Activated gamma-delta T cell (primary cell): ENCODE measurements at places on chromosomes 12 and 14.

GRCh38 chr12:43147878-43148277, 404.1 kb downstream of the ADAMTS20 start:
- no peak for DNase-seq

DNA sequence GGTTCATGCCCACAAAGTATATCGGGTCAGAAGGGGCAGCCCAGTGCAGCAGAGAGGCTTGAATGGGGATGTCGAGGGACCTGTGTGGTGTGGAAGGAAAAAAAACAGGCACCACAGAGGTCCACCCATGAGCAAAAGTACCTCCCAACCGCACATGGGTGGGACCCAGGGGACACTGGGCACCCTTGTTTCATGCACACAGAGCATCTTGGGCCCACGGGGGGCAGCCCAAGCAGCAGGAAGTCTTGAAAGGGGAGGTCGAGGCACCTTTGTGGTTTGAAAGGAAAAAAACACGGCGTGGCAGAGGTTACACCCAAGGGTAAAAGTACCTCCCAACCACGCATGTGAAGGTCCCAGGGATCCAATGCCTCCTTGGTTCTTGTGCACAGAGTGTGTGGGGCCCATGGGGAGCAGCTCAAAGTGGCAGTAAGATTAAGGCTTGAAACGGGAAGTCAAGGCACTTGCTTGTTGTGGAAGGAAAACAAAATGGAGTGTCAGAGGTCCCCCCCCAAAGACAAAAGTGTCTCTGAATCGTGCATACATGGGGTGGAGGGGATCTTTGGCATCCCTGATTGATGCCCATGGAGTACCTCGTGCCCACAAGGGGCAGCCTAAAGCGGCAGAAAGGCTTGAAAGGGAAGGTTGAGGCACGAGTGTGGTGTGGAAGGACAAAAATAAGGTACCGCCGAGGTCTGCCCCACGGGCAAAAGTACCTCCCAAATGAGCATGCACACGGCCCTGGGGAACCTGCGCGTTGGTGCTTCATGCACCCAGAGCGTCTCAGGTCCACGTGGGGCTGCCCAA, 575.5 kb downstream of the ALG10 start:
- no peak for DNase-seq

DNA sequence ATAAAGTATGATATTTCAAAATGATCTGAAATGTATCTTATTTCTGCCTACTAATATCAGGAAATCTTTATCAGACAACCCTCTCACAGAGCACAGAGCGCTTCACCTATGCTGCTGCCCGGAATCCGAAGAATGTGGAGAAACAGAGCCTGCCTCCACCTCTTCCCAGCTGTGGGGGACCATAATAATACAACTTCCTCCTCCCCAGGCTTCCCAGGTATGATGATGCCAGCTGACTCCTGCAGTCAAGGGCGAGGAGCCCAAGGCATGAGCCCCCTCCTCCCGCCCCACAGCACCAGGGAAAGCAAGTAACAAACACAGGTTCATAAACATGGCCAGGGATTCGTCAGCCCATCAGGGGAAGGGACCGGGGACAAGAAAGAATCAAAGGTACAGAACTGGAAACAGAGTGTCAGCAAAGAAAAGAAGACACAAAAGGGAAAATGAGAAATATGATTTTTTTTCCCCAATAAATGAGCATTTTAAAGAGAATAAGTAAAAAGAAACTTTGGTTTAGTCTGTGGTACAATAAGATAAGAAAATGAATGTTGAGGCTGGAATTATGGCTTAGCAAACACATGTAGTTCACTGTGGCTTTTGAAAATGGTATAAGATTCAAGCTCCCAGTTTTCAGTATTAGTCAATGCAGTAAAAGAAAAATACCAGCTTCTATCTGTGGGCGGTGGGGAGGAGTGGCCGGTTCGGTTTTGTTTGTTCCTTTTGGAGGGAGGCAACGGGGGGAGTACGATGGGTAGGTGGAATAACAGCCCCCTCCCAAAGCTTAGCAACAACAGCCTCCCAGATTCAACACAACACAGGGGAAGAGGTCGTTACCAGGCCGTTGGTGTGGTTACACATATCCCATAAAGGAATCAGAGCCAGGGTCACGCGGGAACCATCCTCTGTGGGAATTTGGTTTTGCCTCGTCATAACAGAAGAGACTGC, 68.3 kb downstream of the SETD3 start:
- no peak for DNase-seq

DNA sequence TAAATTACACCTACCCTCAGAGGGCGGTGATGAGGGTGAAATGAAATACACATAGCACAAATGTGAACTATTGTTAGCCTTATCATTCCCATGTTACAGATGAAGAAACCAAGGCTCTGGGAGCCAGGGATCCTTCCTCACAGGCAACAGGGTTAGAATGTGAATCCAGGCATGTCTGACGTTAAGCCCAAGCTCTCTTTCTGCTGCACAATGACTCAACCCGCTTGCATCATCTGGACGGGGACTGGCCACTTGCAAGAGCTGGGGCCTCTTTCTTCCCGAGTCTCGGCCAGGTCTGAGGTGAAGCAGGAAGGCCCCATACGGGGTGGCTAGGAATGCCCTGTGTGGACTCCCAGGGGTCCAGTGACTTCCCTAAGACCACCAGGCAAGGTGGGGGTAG, 105.2 kb downstream of the RBM19 start:
- DNase-seq = no peak

DNA sequence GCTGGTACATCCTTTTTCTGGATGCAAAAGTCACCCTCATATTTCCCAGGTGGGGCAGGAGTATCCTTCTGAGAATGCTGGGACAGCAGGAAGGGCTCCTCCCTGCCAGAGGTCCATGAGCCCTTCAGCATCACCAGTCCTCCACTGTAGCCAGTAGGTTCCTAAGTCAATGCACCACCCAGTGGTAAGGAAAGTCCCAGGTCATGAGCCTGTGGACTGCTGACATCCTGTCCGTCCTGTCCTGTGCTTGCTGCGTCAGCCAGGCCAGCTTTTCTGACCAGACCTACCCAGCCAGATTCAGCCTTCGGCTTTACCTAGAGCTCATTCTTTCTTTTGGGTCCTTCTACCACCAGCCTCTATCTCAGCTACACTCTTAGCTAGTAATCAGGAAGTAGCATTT, 23.0 kb upstream of the ACTN1 start:
- no peak for DNase-seq

DNA sequence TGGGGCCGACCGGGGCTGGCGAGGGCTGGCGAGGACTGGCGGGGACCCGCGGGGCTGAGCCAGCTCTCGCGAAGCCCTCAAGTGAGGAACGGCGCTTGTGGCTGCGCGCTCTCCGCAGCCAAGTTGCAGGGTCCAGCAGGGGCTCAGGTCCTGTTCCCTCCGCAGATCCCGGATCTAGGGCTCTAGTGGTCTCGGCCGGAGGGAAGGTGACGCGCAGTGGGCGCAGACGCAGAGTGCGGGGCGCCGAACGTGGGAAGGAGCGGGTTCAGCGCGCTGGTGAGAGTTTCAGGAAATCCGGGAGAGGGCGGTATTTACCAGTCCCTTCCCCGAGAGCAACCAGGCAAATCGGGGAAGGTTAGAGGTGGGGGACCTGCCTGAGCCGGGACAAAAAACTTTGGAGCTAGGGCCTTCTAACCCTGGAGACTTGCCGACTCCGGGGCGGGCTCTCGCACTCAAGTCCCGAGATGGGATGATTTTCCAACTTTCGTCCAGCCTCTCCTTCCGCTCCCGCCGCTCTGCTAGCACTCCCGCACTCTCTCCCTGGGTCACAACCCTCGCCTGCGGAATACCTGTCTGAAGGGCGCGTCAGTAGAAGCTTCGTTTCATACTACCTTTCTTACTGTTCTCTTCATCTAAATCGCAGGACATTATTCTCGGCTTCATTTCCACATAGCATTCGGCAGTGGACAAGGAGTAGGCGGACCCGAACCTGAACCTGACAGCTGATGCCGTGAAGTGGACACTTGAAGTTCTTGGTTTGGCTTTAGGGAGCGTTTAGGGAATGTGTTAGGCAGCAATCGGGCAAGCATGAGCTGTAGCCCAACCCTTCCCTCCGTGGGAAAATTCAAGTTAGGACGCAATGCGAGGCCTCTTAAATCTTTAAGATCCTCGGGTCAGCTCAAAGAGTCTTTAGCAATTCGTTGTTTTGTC, 13.6 kb upstream of the PAX9 start:
- no peak for DNase-seq

- DNase-seq = no peak
These were observed 15.7 kb upstream of the STON2 start for GRCh38 chr14:81415781-81416180.

DNA sequence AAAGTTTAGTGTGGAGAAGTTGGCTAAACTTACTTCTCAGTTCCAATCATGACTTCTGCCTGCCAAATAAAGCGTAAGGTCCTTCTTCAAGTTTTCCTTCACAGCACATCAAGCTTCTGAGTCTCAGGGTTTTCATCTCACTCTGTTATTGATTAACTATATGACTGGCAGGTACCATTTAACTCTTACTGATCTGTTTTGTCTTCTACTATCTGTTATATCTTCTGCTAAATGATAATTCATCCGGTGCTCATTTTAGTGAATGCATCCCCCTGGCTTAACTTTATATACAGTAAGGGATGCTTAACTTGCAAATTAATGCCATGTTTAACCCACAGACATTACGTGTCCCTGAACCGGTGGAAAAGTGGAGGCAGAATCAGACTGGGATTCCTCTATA, 20.7 kb downstream of the LGR5 start:
- DNase-seq = no peak

DNA sequence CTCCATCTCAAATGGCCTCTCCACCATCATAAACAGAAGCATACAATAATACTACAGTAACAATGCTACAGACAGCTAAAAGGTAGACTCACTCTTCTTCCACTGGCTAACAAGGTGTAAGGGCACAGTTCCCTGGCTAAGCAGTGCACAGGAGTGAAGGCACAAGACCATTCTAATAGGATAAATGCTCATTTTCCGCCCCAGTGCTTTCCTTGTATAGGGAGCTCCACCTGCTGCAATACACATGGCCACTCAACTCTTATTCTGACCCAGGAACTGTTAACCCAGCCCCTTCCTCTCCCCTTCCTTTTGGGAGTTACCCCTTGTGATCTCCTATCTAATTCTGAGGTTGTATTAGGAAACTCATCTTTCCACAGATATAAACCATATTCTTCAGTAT, 124.6 kb downstream of the KCNK10 start:
- DNase-seq = no peak

- DNase-seq = no peak
These were observed 90.8 kb upstream of the TMTC2 start for GRCh38 chr12:82595941-82596340.

DNA sequence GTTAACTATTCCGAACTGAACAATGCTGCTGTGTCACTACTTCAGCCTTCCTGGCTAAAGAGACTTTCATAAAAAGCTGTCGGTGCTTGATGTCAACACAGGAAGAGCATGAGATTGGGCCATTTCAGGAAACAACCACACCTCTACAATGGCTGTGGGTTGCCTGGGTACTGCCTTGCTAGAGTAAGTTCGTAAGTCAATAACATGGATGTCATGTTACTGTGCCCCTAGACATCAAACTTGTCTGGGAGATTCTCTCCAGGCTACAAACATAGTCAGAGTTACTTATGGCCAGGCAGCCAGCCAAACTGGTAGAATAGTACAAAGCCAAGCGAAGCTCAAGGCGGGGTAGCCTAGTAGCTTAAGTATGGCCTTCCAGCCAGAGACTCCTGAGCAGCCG, 23.1 kb downstream of the MAX start:
- no peak for DNase-seq

DNA sequence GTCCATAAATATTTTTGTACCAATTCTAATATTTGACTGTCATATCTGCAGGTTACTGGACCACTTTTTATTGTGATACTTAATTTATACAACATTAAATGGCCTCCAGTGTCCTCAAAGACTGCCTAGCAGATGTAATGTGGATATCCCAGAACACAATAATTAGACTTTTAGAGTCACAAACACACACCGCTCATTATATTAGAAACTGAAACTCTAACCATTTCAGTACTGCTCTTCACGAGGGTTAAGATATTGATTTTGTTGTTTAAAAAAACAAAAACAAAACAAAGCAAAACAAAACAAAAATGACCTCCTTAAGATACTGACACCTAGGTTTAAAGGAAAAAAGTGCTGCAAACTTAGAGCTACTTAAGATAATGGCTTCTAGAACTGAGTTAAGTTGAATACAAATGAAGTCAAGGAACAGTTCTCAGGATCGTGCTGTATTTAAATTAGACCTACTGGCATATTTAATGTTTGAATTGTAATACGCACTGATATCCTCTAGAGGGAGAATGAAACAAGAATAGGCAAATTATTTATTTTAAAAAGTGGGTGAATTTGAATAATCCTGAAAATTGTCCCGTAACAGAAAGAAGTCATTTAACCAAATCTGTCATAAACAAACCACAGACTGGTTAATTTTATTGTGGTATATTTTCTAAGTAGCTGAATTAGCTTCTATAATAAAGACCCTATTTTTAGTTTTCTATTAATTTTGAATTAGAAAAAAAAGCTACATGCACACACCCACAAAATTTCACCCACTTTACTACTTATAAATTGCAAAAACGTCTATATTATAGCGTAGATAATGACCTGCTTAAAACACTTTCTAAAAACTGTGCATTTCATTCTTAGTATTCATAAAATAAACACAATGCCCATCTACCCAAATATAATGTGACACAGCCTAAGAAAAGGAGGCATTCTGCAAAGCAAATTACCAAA, 395.2 kb upstream of the DCN start:
- DNase-seq = no peak

- DNase-seq = no peak
These were observed 8.5 kb upstream of the SCARB1 start for GRCh38 chr12:124872068-124872719.

GRCh38 chr14:64215978-64216377, 78.2 kb downstream of the ESR2 start:
- DNase-seq = no peak

DNA sequence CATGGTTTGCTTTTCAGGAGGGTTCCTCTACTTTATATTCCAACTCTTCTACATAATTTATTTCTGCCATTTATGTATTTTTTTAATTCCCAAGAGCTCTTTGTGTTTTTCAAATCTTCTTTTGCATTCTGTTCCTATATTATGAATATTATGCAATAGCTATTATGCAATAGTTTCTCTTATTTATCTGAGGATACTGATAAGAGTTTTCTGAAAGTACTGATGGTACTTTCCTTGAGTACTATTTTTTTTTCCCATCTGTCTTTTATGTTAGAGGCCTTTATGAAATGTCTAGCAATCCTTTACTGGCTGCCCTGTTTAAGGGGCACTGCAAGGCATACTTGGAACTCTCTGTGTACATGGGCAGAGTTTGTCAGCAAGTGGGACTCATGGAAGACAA, 93.4 kb downstream of the SLC41A2 start:
- DNase-seq = no peak

DNA sequence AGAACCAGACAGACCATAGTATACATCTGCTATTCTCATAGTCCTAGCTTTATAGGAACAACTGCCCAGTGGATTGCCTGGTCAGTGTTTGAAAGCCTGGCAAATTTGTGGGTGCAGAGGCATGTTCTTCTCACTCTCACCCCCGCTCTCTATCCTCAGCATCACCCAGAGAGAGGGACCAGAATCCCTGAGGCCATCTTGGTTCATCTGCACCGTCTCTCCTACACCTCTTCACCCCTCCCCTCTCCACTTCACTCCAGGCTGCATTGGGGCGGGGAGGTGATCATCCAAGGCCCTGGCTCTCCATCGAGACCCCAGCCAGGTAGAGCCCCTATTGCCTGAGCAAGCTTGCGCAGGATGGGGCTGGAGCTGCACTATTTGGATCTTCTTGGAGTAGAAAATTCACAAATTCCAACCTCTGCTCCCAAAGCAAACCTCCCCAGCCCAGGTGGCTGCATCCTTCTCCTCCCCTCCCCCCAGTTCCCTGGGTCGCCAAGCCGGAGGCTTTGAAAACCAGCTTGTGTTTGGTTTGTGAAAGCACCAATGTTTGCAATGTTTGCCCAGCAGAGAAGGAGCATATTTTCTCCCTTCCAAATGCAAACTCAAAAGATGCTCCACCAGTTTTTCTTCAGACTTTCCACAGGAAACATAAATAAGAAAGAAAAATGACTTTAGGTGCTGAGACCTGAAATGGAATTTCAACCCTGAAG, 18.6 kb upstream of the COL2A1 start:
- no peak for DNase-seq
